Activated CD4-positive, alpha-beta T cell treated with anti-CD3 and anti-CD28 coated beads for 24 hours (primary cell): ENCODE measurements at places on chromosomes 5 and 9.

DNA sequence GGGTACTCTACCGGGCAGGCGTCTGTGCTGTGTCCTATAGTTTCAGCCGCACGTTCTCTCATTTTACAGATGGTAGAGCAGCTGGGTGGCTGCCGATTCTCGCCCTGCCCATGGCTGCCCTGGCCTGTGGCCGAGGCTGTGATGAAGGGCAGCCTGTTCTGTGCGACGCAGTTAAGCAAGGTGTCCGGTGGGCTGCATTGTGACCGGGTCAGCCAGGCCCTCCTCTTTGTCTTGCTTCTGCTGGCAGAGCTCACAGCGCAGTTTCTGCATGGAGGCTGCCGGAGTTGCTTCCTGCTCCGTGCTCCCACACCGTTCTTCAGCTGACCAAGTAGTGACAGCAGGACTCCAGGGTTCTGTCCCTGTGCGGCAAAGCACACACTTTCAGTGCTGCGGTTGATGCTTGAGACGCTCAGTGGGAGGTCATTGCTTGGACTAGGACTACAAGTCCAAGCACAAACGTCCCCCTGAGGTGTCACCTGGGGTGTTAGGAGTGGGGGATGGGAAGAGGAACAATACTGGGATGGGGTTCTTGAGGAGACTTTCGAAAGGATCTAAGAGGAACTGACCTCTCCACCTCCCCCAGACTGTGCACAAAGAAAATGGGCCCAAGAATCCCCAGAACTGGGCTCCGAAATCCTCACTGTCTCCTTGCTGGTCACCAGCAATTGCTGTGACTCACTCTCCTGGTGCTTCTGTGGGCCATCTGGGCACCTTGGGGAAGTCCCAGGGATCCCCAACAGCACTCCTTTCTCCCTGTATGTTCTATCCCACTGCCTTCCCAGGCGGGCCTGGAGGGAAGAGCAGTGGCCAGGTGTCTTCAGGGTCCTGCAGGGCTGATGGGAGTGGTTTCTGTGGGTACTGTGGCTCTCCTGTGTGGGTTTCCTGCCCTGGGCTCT, 58.2 kb downstream of the GADD45G start:
- no peak for DNase-seq

DNA sequence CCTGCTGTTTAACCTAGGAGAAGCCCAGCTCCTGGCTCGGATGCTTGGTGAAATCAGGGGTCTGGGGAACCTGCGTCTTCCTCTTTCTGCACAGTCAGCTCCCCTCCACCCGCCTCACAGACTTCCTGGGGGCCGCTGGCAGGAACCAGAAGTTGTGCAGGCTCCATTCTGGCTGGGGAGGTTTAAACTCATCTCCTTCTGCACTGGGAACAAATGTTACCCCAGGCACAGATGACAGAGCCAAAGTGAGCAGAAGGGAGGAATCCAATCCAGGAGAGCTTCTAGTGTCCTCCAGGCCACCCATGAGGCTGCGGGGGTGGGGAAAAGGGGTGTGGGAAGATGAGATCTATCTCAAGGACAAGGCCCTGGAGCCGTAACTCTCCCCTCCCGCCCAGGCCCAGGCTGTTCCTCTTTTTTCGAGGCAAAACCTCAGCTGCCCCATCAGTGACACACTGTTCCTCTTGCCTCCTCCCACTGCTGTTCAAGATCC, 31.2 kb downstream of the KCNMB1 start:
- DNase-seq: no peak

DNA sequence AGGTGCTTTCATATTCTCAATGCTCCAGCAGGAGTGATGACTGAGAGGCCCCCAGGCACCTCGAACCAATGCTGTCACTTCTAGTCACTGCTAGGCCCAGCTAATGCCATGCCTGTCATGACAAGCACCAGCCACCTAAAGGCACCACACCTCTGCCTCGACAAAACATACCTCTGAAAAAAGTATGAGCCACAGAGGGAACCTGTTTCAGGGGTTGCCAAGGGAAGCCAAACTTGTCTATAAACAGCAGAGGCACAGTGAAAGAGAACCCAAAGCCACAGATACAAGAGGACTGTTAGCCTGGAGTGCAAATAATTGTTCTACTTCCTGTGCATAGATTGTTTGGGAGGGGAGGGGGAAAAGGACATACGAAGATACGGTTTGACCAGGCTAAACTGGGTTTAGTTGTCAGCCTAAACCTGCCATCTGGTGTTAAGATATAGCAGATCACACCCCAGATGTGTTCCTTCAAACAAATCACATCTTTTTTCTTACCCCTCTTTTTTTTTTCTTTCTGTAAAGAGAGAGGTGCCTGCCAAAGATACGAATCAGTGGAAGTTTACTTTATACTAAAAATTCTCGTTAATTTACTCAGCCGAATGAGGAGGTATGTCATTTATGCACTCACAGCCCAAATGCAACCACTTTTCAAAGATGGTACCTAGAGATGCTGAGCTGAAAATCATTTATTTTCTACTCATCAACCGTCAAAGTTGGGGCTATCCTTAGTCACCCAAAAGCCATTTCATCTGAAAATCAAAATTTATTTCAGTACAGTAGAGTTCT, 45.7 kb downstream of the BNC2 start:
- DNase-seq: no peak

DNA sequence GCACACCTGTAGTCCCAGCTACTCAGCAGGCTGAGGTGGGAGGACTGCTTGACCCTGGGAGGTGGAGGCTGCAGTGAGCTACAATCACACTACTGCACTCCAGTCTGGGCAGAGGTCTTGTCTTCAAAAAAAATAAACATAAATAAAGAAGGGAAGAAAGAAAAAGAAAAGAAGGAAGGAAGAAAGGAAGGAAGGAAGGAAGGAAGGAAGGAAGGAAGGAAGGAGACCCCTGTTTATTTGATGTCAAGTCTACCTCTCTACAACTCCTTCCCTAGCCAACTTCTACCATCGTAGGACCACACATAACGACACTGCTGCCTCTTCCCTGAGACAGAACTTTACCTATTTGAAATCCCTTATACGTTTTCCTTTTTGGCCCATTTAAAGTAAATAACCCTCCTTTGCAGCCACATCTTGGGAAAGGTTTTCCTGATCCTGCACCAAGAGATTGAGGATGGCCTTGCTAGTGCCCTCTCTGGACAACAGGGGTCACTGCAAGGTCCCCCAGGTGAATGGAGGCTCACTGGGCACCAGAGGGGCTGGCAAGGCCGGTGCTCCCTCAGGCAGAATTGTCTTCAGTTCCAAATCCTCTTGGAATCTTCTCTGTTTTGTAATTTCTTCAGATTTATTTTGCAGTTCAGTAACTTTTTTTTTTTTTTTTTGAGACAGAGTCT, 10.5 kb downstream of the RPS14 start:
- DNase-seq: no peak

DNA sequence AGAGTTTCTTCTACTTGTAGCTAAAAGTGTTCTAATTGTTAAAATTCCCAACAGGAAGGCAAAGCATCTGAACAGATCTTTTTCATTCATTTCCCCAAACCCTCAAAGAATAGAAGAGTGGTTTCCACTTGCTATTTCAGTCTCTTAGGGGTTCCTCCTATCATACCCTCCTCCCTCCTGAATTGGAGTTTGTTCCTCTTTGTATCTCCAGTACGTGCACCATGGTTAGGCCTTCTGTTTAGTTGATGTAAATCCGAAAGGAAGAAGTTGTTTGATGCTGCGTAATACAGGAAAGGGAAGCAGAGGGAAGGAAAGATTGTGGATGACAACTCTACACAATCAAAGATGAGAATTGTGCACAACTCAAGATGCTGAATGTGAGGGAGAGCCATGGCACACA, 303.6 kb downstream of the PIK3R1 start:
- DNase-seq: no peak

DNA sequence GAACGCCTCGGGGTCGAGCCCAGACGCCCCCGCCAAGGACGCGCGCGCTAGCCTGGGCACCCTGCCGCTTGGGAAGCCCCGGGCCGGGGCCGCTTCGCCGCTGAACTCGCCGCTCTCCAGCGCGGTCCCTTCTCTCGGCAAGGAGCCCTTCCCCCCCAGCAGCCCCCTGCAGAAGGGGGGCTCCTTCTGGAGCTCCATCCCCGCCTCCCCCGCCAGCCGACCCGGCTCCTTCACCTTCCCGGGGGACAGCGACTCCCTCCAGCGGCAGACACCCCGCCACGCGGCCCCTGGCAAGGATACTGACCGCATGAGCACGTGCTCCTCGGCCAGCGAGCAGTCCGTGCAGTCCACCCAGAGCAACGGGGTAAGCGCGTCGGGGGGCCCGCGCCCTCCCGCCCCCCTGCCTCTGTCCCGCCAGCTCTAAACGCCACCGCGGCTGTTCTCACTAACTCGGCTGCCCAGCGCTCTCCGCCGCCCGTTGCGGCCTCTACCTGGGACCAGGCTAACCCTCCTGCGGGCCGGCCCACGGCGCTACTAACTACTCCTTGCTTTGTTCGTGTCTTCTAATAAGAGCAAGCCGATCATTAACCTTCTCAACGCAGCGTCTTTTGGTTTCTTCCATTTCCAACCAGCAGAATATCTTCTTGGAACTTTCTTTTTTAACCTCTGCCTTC, 93.6 kb upstream of the OTULINL start:
- DNase-seq: no peak

DNA sequence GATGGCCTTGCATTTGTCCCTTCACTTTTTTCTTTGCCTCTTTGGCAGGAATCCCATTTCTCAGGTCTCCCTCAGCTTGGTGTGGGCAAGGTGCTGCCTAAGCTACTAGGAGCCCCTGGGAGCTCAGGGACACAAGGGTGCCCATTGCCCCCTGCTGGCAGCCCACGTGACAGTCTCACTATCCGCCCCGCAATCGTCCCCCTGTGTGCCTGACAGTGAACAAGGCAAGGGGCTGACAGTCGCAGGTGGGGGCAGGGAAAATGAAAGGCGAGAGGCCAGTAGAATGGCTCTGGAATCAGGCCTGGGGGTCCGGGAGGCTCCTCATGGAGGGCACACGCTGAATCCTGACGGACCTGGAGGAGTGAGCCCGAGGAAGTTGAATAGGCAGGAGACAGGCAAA, 2.0 kb upstream of the PCDH12 start:
- DNase-seq: peak; percentile 16

- DNase-seq: no peak
Observed at GRCh38 chr5:56088431-56088949, 93.7 kb upstream of the IL6ST start.

- no peak for DNase-seq
Observed at GRCh38 chr5:145689235-145689634, 145.9 kb downstream of the PRELID2 start.

GRCh38 chr5:163706053-163706771, 200.8 kb downstream of the MAT2B start:
- DNase-seq: no peak

GRCh38 chr9:124350494-124351263, 64.6 kb downstream of the PSMB7 start:
- DNase-seq: no peak

- DNase-seq: peak; percentile 68
Observed at GRCh38 chr9:37415011-37415719, 7.3 kb upstream of the GRHPR start.

DNA sequence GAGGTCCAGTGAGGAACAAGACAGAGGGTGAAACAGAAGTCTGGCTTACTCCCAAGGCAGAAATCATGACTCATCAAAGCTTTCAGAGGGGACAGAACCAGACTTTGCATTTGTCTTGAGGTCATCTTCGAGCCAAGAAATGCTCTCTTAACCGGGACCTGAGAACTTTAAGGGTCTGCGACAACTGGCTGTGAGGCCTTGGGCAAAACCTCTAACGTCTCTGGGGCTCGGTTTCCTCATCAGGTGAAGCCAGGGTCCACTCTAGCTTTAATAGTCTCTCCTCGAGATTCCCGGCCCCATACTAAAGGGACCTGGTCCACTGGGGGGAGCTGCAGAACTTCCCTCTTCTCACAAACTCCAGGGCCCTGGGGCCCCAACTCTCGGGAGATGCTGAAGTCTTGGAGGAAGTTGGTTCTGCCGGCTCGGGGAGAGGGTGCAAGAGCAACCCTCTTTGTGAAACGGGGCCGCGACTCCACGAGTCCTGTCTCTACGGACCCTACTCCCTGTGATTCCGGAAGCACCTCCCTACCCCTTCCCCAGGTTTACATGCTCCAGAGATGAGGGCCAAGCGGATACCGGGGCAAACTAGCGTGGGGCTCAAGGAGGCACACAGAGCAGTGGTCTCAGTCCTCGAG, 2.6 kb downstream of the GLIS3 start:
- no peak for DNase-seq

GRCh38 chr9:4769321-4770080, 23.2 kb upstream of the RCL1 start:
- no peak for DNase-seq

DNA sequence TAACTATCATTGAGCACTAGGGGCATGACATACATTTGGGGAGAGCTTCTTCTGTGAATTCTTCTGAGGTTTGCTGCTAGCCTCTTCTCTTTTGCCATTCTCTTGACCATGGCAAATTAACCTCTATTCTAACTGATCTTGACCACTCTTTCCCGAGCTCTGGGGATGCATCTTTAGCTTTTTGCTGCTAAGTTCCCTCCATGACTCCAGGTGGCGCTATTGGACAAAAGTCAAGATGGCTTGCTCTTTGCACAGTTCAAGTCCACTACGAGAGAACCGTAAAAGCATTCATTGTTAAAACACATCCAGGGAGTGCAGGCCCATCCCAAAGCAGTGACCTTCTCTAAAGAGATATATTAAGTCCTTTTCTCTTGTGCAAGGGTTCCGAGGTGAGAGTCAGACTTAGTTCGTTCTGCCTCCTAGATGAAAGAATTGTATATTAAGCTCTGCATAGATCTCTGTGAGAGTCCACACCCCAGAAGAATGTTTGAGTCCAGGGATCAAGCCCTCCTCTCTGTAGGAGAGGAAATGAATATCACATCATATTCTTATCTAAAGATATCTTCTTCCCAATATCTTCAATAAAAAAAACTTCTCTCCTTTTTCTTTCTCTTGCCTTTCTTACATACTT, 1152.9 kb upstream of the CDH6 start:
- no peak for DNase-seq

DNA sequence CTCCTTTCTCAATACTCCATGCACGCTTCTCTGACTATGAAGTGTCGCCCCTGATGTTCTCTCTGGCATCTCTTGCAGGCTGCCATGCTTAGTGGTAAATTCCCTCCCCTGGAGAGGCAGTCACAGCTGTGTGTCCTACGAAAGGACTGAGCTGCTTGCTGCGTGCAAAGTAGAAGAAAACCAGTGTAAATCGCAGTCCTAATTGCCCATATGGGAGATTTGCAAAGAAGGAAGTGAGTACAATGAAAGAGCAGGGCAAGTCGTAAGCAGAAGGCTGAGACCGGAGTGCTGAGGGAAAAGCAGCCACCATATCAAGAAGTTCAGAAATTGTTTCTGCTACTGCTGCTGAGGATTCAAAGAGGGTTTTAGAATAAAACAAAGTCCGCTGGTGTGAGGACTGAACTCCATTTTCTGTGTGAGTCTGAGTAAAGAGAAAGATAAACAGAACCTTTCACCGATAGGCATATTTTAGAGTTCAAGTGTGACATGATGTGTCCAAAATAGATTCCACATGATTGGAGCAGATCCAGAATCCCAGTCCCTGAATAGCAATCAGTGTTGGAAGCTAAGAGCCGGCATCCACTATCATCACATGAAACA, 507.8 kb upstream of the MPDZ start:
- no peak for DNase-seq

GRCh38 chr5:61949679-61950435, 356.1 kb upstream of the KIF2A start:
- DNase-seq: no peak

- DNase-seq: peak; percentile 51
Observed at GRCh38 chr5:177111720-177112394, 21.7 kb upstream of the NSD1 start.

- no peak for DNase-seq
Observed at GRCh38 chr5:8865266-8865665, 680.6 kb downstream of the SEMA5A start.
